Stimulated activated CD4-positive, alpha-beta T cell treated with anti-CD3 and anti-CD28 coated beads, Interleukin-15, amount 100 ng/mL, for 24 hours (primary cell): ENCODE measurements at places on chromosomes 5 and 9.
A peak's percentile ranks its signal among the peaks of the same experiment; 100 is the strongest.

- DNase-seq, result no peak
Measured at GRCh38 chr5:8683496-8683895, 814.5 kb downstream of the MTRR start.

DNA sequence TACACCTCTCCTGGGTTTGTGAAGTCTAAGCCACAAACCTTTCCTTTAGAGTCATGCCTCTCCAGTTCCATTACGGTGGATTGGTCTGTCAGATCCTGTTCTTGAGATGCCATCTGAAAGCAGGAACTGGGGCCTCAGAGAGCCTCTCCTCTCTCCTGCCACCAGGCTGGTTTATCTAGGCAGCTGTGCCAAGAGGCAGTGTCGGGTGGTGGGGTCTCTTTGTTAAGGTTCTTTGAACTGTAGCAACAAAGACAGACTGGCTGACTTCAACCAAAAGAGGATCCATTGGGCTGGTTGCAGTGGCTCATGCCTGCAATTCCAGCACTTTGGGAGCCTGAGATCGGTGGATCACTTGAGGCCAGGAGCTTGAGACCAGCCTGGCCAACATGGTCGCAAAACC is 66.0 kb upstream of the ANGPTL2 start:
- no peak for DNase-seq

DNA sequence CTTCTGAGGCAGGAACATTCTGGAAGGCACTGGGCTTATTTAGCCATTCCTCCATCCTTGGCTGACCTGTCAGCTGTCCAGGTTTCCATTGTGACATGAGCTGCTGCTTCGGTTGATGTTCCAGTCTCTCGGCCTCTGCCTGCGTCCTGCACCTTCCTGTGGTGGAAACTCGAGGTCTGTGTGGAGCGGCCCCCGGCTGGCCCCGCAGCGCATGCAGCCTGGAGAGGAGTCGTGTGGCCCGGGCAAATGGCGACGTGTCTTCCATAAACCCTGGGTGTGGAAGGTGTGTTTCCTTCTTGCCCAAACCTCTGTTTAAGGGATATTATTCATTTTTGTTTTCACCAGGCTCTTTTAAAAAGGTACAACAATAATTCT is 36.5 kb upstream of the SLC9A3 start:
- no peak for DNase-seq

- DNase-seq, result no peak
Measured at GRCh38 chr5:93452255-93452654, 128.8 kb downstream of the NR2F1-AS1 start.

DNA sequence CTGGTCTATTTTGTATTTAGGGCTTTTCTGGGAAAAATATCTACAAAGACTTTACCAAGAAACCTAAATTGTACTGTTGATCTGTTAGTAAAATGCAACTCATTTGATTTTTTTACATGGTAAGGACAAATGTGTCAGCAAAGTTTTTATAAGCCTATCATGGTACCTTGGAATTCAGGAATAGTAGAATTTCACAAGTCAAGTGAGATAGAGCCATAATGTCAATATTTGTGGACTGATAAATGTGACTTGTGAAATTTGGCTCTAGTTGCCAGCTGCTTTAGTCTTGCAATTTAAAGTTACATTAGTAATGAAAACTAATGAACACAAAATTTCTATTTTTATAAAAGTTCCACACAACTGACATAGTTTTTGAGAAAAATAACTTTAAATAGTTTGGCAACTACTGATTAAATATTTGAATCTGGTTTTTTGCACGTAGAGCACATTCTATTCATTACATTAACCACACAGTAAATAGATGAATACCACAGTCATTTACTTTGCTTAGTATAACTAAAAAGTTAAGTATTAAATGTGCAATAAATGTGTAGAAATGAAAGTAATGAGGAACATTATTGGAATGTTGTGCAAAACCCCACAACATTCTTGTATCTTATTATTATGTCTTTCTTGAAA is 41.2 kb upstream of the RIOK2 start:
- no peak for DNase-seq

DNA sequence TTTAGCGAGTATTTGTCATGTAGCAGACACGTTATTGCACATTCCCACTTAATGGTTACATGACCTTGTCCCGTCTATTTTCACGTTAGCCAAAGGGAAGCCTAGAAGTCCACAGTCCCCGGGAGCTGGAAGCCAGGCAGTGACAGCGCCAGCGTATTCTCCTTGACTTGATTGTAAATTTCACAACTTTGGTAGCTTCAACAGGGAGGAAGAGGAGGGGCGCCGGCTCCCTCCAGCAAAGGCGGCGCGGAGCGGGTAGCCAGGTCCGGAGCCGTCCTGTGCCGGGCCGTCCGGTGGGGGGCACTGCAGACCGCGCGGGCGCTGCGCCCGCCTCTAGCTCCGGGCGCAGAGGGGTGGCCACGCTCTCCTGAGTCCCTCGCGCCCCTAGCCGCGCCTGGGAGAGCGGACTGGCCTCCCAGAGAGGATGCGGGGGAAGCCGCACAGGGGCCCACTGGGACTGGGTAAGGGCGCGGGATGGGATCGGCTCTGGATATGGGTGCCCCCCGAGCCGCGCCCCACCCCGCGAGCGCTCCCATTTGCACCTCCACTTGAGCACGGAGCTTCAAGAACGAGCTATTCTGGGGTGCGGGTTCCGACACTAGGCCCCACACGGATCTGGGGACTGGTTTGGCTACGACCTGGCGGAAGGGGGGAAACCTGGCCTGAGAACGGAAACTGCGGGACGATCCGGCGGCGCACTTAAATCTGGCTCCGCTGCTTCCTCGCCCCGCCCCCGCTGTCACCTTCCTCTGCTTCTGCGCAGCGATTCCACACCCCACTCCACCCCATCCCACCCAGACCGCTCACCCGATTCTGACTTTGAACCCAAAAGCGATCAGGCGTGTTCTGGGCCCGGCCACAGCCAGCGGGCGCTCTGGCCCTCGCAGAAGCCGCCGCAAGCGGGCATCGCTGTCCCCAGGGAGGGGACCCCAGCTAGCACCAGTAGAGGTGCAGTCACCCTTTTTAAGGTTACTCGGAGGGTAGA is 23.8 kb downstream of the KLF4 start:
- peak; percentile 52 for DNase-seq

GRCh38 chr5:126847826-126848251 is 70.9 kb downstream of the LMNB1 start:
- no peak for DNase-seq

DNA sequence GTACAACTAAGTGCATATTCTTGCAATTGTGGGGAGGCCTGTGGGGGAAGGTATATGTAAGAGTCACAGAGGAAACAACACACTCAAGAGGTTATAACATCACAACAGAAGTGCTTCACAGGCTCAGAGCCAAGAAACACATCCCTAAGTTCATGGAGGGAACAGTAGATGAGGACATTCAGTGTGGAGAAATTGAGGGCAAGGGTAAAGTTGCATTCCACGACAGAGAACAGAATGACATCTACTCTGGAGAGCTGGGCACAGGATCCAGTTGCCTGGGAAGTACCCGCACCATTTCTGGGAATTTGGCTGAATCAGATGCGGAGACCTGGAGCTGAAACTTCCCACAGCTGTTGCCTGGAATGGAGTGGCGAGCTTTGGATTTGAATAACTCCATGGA is 197.2 kb downstream of the NXNL2 start:
- DNase-seq, result no peak

DNA sequence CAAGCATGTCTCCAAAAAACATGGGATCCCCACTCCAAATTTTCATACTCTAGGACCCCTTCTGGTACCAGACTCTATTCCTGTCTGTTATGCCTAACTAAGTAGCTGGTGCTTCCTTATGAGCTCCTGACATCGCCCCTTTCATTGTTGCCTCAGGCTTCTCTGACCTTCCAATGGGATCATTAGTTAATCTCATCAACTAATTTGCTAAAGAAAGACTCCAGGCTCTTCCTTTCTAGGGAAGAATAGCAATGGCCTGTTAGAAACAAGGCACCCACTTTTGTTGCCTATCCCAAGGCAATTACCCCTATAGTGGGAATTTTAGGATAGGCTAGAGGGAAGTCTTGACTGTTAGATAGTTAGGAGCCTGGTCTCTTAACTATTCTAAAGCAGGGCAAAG is 369.5 kb downstream of the MLLT3 start:
- DNase-seq, result no peak

DNA sequence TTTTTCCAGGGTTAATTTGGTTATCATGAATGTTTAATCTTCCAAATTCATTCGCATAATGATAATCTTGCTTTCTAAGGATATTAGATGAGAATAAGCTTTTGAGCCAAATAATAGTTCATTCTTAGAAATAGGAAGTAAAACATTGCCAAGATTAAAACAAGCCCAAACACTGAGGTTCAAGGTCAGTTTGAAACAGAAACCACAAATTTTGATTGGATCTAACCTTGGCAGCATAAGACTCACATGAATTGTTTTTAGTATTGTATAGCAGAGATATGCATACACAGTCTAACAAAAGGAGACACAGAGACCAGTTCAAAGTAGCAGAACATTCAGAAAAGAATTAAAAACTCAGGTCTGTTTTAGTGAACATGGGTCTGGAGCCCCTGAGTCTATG is 43.4 kb upstream of the VCAN start:
- DNase-seq, result no peak

- no peak for DNase-seq
Measured at GRCh38 chr9:20376731-20377375, 245.4 kb downstream of the MLLT3 start.

GRCh38 chr5:159897786-159898393 is 18.4 kb upstream of the ADRA1B start:
- no peak for DNase-seq

DNA sequence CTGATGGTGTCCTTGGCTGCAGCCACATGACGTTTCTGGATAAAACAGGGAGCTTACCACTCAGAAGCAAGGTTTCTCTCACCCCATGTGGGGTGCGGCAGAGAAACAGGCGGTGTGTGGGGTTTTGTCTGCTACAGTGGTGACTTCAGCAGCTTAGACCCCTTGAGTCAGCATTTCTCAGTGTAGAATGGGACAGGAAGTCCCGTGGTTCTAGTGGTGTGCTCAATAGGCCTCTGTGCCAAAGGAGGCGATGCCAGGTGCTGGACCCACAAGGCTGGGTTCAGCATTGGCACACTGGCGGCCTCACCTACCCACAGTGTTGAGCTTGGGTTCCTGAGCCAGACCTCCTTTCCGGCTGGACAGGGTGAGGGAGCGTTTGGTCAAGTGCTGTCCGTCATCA is 125.2 kb upstream of the SMIM23 start:
- DNase-seq, result no peak

- no peak for DNase-seq
Measured at GRCh38 chr5:9622971-9623421, 7.2 kb downstream of the TAS2R1 start.

DNA sequence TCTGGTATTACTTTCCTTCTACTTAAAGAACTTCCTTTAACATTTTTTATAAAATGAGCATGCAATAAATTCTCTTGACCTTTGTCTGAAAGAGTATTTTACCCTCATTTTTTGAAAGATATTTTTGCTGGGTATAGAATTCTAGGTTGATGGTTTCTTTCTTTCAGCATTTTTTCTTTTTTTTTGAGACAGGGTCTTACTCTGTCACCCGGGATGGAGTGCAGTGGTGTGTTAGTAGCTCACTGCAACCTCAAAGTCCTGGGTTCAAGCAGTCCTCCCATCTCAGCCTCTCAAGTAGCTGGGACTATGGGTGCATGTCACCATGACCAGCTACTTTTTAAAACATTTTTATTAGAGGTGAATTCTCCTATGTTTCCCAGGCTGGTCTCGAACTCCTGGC is 10.7 kb upstream of the TSC1 start:
- no peak for DNase-seq
